ENCODE measurements at places on chromosomes 2 and 18.

GRCh38 chr2:134462791-134463698, 209.2 kb downstream of the MGAT5 start:
- DNase-seq: no peak

DNA sequence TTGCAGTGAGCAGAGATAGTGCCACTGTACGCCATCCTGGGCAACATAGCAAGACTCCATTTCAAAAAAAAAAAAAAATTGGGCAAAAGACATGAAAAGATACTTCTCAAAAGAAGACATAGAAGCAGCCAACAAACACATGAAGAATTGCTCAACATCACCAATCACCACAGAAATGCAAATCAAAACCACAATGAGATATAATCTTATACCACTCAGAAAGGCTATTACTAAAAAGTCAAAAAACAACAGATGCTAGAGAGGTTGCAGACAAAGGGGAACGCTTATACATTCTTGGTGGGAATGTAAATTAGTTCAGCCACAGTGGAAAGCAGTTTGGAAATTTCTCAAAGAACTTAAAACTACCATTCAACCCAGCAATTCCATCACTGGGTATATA, 43.1 kb upstream of the CHAC2 start:
- no peak for DNase-seq

DNA sequence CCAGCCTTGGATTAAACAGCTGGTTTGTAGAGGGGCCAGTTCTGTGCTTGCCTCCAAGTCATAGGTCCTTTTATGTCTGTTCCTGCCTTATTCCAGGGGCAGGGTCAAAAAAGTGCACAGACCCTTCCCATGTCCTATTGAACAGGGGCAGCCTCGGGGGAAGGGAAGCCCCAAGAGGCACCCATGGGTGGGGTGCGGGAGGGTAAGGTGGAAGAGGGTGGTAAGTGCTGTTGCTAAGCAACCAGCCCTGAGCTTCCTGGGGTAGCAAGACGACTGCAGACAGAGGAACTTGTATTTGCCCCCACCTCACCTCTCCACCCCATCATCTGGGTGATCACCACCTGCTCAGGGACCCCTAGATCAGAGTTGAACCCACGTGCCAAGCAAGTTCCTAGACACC, 7.7 kb downstream of the DNMT3A start:
- DNase-seq: no peak

DNA sequence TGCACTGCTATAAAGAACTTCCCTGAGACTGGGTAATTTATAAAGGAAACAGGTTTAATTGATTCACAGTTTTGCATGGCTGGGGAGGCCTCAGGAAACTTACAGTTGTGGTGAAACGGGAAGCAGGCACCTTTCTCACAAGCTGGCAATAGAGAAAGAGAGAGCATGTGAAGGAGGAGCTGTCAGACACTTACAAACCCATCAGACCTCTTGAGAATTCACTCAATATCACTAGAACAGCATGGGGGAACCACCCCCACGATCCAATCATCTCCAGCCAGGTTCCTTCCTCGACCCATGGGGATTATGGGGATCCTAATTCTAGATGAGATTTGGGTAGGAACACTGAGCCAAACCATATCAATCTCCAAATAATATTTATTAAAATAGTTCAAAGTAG, 729.2 kb upstream of the DDX18 start:
- no peak for DNase-seq

GRCh38 chr2:163753726-163754125, 17.9 kb upstream of the FIGN start:
- no peak for DNase-seq

GRCh38 chr2:240840435-240841060, 20.5 kb upstream of the KIF1A start:
- no peak for DNase-seq
